ENCODE measurements at places on chromosomes 5 and 9.
A peak's percentile ranks its signal among the peaks of the same experiment; 100 is the strongest.

DNA sequence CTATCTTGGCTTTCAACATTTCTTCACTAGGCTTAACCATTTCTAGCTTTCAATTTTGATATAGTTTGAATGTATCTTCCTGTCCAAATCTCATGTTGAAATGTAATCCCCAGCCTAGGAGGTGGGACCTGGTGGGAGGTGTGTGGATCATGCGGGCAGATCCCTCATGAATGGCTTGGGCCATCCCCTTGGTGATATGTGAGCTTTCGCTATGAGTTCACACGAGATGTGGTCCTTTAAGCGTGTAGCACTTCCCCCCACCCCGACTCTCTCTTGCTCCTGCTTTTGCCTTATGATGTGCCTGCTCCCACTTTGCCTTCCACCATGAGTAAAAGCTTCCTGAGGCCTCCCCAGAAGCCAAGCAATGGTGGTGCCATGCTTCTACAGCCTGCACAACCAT, 40.6 kb downstream of the PHAX start:
- no peak for DNase-seq

- no peak for DNase-seq
Observed at GRCh38 chr5:114176356-114176755, 185.5 kb upstream of the KCNN2 start.

- DNase-seq = no peak
Observed at GRCh38 chr5:14077501-14077900, 65.6 kb upstream of the TRIO start.

GRCh38 chr5:14269395-14269794, 126.3 kb downstream of the TRIO start:
- DNase-seq = no peak

- no peak for DNase-seq
Observed at GRCh38 chr5:40572391-40572790, 107.3 kb upstream of the PTGER4 start.

- no peak for DNase-seq
Observed at GRCh38 chr9:91411096-91411771, 12.4 kb downstream of the NFIL3 start.

DNA sequence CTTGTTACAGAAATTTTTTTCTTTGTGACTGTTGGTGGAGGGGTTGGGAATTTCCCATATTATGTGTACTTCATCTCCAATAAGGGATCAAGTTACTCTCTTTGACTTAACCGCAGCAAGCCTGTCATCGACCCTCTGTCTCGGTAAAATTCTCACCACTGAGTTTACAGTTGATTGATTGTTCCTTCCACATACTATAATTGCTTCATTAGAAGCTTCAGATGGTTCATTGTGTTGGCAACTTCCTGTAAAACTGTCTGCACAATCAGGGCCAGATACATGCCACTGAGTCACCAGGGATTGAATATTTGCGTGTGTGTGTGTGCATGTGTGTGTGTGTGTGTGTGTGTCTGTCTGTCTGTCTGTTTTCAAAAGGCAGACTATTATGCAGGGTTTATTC, 176.6 kb downstream of the ZNF462 start:
- no peak for DNase-seq

- no peak for DNase-seq
Observed at GRCh38 chr5:3599226-3600105, 3.8 kb downstream of the IRX1 start.

DNA sequence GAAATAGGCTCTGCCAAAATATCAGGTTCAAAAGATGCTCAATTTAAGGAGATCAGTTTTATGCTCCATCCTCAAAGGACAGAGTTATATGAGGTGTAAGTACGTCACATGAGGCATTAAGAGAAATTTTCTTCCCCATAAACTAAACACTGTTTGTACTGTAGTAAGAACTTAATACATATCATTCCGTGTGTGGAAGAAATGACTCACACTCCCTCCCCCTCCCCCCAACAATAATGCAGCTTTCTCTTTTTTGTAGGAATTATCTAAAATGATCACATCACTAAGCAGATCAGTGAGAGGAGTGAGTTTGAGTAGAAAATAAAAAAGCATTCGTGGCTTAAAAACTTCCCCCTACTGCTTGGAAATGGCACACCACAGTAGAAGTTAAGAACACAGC, 2.2 kb downstream of the CDH12 start:
- DNase-seq = no peak

GRCh38 chr5:110335361-110336066, 391.0 kb downstream of the TMEM232 start:
- DNase-seq = no peak

GRCh38 chr5:37933576-37933975, 93.7 kb upstream of the GDNF start:
- DNase-seq = no peak

- no peak for DNase-seq
Observed at GRCh38 chr5:78756858-78757257, 108.3 kb upstream of the LHFPL2 start.

DNA sequence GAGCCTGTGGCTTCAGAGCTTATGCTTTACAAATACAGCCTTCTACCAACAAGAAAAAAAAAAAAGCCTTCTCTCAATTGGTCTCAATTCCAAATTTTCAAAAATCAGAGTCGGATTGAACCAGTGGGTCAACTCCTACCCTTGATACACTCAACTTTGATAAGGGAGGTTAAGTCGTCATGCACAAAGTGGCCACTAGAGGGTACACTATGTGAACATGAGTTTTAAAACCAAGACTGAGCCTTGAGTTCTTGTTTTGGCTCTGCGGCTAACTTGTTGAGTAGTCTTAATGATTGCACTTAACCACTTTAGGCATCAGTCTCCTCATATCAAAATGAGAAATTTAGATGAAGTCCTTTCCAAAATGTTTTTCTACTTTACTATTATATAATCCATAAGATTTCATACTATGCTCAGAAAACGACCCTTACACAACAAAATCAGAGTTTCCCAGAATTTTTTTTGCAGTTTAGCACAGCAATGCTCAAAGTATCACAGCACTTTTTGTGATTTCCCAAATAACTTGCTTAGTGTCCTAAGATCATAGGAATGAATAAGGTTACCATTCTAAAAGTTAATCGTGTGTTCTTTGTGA, 92.9 kb upstream of the MTAP start:
- DNase-seq = peak; percentile 14

GRCh38 chr5:113169720-113170119, 193.1 kb downstream of the DCP2 start:
- DNase-seq = no peak

- DNase-seq = no peak
Observed at GRCh38 chr5:102368392-102368791, 72.3 kb upstream of the SLCO4C1 start.

GRCh38 chr5:60634051-60634450, 65.9 kb downstream of the DEPDC1B start:
- DNase-seq = no peak

DNA sequence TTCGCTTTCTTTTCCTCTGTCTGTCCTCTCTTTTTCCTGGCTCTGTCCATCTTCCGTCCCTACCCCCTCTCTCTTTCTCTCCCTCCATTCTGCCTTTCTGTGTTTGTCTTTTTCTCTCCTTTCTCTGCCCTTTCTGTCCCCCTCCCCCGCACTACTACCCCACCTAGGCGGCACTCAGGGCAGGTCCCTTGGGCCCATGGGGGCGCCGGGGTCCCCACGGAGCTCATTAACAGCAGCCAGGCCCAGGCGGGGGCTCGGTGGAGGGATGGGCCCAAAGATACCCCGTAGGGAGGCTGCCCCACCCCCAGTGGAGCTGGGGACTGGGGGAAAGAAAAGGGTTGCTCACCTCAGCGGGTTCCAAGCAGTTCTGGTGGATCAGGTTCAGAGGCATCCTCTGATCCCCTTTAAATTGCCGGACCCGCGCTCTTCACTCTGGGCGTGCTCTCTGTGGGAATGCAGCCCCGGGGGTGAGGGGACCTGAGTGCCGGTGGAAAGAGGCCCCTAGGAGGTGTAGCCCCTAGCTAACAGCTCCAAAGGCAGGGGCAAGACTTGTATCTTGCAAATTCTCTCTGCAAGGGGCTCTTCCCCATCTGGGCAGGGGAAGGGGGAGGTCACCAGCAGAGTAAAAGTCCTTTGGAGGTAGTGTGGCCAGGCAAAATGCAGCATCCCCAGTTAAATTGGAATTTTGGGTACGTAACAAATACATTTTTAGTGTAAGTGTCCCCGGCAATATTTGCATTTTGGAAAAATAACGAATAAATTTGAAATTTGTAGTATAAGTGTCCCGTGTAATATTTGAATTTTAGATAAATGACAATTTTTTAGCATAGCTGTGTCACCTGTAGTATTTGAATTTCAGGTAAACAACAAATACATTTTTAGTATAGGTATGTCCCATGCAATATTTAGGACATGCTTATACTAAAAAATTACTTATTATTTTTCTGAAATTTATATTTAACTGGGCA, 7.4 kb downstream of the LHX2 start:
- no peak for DNase-seq

DNA sequence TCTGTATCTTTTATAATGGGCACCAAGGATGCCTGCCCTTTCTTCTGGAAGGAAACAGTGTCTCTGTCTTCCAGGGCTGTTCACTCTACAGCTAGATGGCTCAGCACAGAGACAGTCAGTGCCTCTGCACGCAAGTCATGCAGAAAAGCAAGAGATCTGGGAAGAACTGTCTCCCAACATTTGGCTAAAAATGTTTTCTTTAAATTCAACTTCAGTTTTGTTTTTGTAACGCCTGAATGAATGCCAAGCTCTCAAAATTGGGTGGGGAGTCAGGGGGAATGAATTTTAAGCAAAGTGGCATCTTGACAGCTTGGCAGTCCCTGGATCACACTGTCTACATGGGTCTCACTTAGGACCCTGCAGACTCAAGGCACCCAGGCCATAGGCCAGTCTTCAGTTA, 12.6 kb downstream of the OLFML2A start:
- DNase-seq = no peak

GRCh38 chr9:114461468-114461867, 43.8 kb downstream of the WHRN start:
- no peak for DNase-seq

GRCh38 chr5:119088438-119088837, 17.6 kb downstream of the DMXL1 start:
- no peak for DNase-seq

- no peak for DNase-seq
Observed at GRCh38 chr9:119453490-119453911, 84.3 kb upstream of the BRINP1 start.

- no peak for DNase-seq
Observed at GRCh38 chr5:97164846-97165245, 18.2 kb downstream of the RIOK2 start.

GRCh38 chr5:109247986-109248385, 161.8 kb downstream of the PJA2 start:
- peak; percentile 23 for DNase-seq

DNA sequence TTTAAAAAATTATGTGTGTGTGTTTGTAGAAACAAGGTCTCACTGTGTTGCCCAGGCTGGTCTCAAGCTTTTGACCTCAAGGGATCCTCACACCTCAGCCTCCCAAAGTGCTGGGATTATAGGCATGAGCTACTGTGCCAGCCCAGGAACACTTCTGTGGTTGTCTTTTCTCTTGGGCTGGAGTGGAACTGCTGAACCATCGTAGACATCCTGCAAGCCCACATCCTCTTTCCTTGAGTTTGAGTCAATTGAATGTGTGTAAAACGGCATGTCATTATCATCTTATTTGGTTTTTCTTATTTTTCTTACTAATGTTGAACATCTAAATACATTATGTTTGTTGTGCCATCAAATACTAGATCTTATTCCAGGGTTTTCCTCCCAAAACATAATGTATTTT, 40.0 kb downstream of the EHMT1 start:
- no peak for DNase-seq

DNA sequence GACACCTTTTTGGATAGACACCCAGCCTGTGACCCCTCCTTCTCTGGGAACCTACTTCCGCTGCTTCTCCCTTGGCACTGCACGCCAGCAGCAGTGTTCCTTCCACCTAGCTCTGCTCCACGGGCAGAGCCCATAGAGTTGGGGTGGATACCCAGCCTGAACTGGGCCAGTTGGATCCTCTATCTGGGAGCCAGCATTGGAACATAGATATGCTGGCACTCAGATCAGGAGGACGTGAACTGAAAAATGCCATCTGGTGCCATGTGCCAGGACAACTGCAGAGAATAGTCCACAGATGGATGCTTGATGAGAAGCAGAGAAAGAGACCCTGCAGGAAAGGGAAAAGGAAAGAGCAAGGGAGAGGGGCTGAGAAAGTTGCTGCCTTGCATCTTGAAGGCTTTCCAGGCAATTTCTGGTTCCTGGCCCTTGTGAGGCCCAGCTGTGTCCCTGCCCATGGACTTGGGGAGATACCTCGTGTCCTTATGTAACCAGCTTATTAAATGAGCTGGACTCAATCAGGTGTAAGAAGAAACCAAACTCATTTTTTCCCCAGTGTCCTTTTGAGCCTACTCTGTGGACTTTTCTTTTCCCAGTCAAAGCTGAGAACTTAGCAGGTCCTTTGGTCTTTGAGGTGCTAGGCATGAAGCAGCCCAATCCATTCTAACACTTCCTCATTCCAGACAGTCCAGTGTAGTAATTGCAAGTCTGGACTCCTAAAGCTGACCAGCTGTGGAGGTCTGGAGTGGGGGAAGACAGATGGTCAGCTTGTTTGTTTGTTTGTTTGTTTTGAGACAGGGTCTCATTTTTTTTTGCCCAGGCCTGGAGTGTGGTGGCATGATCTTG, 39.1 kb downstream of the ANGPTL2 start:
- no peak for DNase-seq

DNA sequence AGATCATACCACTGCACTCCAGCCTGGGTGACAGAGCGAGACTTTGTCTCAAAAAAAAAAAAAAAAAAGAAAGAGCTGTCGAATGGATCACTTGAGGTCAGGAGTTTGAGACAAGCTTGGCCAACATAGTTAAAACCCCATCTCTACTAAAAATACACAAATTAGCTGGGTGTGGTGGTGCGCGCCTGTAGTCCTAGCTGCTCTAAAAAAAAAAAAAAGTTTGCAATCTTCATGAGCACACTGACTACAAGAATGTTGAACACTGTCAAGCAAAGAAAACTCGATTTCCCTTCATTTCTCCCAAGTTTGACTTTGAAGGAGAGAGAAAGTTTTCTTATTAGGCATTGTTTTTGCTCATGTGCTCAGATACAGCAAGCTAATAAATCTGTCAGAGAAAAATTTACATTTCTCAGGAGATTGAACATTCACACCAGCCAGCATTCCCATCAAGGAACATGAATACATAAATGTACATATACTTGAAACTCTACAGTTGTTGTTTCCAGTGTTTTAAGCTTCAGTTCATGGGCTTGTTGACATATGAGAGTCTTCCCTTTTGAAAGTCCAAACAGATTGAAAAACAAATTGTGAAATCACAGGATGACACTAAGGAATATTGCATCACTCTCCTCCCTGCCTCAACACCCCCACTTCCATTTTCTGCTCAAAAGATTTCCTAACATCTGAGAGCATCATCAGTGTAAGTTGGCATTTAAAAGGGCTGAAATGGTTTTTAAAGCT, 81.8 kb downstream of the ARRDC3 start:
- no peak for DNase-seq

DNA sequence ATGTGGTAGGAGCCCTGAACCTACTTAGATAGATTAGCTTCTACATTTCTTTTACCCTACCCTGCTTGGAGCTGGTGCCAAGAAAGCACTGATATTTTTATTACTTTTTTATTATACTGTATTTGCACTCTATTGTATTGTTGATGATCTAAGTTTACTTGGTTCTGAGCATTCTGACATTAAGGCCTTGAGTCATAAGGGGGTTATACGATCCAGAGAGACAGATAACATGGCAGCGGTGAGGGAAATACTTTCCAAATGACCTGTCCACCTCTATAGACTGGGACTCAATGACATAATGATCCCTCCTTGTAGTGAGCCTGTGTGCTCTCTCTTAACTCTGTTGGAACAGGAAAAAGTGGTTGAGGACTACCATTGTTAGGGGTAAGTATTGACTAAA, 176.3 kb downstream of the MAN2A1 start:
- DNase-seq = no peak

GRCh38 chr5:149323621-149324205, 21.6 kb upstream of the GRPEL2 start:
- DNase-seq = no peak

Measured in GM06990 (cell line).